ENCODE measurements at places on chromosomes 11 and 22.

- no peak for DNase-seq
Observed at GRCh38 chr22:33757802-33758483, 162.3 kb downstream of the LARGE1 start.

GRCh38 chr11:110199184-110199981 is 97.0 kb downstream of the RDX start:
- DNase-seq: no peak

DNA sequence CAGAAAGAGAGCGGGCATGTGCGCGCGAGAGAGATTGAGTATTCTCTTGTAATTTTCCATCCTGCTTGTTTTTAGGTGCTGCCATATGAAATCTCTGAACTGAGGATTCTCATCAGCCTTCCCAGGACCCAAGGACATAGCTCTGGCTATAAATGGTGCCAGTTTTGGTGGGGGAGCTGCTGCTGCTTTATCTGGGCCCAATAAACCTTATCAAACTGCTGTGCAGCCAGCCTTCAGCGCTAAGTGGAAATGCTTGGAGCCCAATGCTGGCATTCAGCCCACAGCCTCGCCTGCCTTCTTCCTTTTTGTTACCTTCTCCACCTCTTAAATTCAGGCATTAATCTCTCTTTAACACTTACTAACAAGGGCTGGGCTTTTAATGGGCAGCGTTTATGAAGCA is 2.4 kb upstream of the ZBTB16 start:
- no peak for DNase-seq

DNA sequence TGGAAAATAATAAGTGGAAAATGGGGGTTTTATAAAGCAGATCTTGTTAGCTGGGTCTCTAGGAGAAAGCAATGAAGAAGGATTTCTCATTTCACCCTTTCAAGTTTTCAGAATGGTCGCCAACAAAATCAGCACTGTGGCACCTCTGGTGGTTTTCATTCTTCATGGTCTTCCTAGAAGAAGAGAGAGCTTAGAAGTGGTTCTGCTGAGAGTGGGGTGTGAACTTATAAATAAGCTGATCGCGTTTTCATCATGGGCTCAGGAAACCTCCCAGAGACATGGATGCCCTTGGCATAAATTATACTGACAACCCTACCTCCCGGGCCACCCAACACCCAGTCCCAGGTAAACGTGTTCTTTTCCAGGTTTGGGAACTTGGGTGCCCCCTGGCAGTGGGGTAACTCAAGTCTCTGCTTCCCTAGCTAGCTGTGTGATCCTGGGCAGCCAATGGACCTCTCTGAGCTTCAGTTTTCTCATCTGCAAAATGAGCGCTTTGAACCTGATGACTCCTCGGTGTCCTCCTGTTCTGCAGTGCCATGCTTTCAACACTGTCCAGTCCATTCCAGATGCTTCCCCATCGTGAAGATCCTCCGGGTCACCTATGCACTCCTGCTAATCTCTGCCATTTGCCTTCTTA is 72.6 kb upstream of the GRAMD1B start:
- no peak for DNase-seq

All from stimulated activated CD8-positive, alpha-beta memory T cell treated with anti-CD3 and anti-CD28 coated beads, Interleukin-4, amount 100 ng/mL, for 1 hour (primary cell).